H4 (cell line): ENCODE measurements at places on chromosomes 6 and 20. TPM values are rescaled to one million over a fixed set of nuclear protein-coding genes. Genes with fewer than 3 reads are reported as not detected.

DNA sequence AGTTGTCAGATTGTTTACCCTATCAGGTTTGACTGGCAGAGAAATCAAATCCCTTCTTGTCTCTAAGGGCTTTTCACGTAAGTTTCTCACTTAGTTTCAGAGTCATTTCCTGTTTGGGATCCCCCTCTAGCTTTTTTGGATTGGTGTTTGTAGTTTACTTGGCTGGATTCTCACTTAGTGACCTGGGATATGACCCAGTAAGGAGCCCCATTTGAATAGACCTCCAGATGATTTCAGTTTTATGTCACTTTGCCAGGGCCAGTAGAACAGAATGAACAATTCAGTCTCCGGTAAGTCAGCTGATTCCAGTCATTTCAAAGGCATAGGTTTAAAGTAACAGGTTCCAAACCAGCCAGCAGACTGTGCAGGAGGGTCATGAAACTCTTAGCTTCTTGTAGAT is 8.2 kb downstream of the FAM135A start:
- no peak for DNase-seq

- no peak for DNase-seq
These were observed 5.6 kb upstream of the FAM50B start for GRCh38 chr6:3843379-3844096.

DNA sequence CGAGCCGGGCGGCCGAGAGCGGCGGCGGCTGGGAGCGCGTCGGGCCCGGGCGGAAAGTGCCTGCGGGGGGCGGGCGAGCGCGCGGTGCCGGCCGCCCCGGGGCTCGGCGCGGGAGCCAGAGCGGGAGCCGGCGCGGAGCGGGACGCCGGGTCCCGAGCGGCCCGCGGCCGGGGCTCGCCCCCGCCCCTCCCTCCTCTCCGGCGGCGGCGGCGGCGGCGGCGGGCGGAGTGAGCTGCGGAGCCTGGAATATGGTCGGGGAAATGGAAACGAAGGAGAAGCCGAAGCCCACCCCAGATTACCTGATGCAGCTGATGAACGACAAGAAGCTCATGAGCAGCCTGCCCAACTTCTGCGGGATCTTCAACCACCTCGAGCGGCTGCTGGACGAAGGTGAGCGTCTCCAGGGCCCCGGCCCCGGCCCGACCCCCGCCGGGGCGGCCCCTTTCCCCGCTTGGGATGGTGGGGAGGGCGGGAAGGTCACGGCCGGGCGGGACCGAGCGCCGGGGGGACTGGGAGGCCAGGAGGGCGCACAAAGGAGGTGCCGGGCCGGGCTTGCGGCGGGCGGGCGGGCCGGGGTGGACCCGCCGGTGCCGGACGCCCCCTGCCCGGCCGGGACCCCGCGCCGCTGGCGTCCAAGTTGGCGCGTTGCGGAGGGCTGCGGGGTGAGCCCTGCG is 565 bp downstream of the QKI start:
- no peak for DNase-seq

GRCh38 chr6:116465246-116465645 is 4.1 kb downstream of the CALHM6 start:
- no peak for DNase-seq

DNA sequence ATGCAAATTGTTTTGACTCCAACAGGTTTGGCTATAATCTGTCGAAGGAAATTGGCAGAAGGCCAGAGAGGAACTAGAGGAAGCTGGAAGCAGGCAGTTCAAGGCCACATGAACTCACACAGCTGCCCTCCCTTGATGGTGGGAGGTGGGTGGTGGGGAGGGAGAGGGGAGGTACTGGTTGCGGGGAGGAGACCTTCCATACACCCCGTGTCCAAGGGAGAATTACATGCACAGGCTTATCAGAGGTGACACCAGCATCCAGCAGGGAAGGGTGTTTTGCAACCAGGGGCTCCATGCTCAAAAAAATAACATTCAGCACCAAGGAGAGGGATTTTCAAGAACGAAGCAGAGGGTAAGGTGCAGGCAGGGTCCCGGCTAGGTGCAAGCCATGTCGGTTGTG is 9.1 kb downstream of the PRND start:
- no peak for DNase-seq

GRCh38 chr6:133610971-133611370 is 277.9 kb upstream of the TCF21 start:
- no peak for DNase-seq

DNA sequence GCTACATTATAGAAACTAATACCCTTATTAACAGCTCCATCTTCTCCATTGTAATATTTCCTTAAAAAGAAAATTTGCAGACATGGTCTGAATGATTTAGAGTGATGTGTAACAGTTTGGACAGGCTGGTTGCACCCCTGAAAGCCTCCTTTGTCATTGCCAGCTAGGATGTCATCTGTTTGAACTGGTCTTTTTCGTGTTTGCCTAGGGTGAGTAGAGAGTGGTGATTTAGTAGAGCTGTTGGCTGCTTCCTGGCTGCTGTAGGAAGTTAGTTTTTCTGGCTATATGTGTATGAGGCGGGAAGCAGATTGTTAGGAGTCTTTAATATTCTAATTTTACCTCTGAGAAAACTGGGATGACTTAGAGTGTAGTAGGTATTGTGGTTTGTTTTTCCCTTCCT is 101.1 kb downstream of the ZFAND3 start:
- DNase-seq = no peak

GRCh38 chr6:41996997-41997396 is 53.3 kb upstream of the TAF8 start:
- no peak for DNase-seq

- DNase-seq = no peak
These were observed 393.5 kb downstream of the NKAIN2 start for GRCh38 chr6:124197148-124197547.

- DNase-seq = no peak
These were observed 183.3 kb downstream of the ARID1B start for GRCh38 chr6:156960525-156960924.

DNA sequence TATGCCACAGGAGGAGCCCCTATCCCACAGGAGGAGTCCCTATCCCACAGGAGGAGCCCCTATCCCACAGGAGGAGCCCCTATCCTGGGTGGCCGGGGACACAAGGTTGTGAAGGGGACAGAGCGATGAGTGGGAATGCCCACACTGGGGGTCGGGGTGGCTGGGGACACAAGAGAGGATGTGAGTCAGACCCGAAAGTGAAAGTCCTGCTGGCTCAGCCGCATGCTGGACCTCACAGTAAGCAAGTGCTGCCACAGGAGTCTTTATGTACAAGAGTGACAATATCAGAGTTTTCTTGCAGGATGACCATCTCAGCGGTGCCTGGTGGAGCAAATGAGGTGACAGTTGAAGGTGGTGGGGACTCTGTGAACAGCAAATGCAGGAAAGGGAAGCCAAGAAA is 93.7 kb downstream of the PSMB1 start:
- DNase-seq = no peak

GRCh38 chr6:118559659-118560058 is 11.6 kb downstream of the PLN start:
- no peak for DNase-seq

- DNase-seq = no peak
These were observed 57.8 kb upstream of the ZFAND3 start for GRCh38 chr6:37761554-37762271.

GRCh38 chr6:144335914-144336313 is 50.8 kb downstream of the UTRN start:
- DNase-seq = no peak

GRCh38 chr6:107192830-107193229 is 77.5 kb upstream of the BEND3 start:
- DNase-seq = no peak

GRCh38 chr20:20594171-20594530 is 118.3 kb downstream of the RALGAPA2 start:
- no peak for DNase-seq

DNA sequence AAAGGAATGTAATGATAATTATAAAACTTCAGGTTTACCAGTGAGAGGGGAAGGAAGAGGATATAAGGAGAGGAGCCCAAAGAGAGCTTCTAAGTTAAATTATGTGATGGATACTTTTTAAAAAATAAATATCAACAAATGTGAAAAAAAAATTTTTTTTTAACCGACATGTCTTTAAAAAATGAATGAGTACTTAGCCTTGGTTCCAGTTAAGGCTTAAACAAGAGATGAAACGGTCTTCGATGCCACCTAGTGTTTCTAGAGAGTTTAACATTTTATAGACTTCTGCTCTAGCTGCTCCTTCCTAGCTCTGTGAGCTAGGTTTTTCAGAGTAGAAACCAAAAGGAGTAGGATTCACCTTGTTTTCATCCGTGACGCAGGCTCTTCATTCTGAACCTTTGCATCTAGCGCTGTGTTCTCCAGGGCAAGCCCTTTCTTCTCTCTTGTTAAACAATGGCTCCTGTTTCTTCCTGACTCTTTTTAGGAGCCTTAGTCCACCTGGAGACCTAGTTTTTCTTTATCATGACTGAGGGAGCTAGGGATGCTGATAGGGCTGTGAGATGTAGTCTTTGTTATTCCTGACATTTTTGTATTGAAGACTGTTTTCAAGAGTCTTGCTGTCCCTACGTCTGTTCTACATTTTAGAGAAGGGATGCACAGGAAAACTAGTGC is 42.4 kb upstream of the GNRH2 start:
- peak; percentile 21 for DNase-seq

DNA sequence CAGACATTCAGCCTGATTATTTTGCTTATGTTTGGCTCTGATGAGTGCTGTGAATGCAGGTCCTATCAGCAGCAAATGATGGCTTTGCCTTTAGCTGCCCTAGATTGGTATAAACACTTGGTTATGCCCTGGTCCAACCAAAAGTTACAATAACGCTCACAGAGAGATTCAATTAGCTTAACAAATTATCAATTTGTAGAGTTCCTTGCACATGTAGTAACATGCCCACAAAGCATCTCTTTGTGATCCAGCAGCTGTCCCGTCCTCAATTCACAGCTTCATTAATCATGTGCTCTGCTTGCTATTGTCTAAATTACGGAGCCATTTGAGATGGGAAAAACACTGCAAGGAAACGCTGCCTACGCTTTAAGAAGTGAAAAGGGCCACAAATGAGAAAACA is 457.9 kb downstream of the HDGFL1 start:
- no peak for DNase-seq

- no peak for DNase-seq
These were observed 40.5 kb downstream of the FAM110A start for GRCh38 chr20:873875-874607.

DNA sequence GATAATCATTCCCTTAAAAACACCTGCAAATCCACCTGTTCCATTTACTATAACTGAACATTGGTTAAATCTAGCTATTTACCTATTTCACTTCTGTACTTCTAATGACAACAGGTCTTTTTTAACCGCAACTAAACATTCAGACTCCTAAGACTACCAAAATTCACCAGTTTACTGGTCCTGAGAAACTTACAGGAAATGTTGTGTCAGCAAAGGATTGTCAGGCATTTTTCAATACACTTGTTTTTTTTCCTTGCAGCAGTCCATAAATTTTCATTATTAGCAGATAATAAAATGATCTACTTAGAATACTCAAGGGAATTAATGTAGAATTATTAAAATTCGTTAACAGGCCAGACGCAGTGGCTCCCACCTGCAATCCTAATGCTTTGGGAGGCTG is 5.3 kb downstream of the ZUP1 start:
- DNase-seq = no peak

GRCh38 chr6:11983306-11983705 is 28.8 kb upstream of the HIVEP1 start:
- DNase-seq = no peak

- peak; percentile 29 for DNase-seq
These were observed 57.4 kb upstream of the TFAP2D start for GRCh38 chr6:50655848-50656453.

DNA sequence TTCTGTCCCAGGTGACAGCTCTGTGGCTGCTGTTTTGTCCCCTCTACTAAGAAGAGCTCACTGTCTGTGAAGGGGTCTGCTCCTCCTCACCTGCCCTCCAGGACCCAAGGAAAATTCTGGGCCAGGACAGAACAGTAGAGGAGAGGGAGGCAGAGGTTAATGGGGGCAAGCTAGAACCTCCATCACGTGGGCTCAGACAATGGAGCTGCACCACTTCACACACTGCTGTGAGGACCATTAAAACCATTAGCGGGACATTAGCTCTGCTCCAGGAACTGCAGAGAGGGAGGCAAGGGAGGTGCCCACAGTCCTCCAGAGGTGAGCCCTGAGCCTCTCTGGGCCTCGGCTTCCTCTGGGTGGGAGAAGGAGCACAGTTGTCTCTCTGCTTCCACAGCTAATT is 78.4 kb downstream of the NOL4L start:
- DNase-seq = no peak

- DNase-seq = no peak
These were observed 664.2 kb downstream of the QKI start for GRCh38 chr6:164078532-164079274.

IRF4 gene
- total RNA-seq = not detected in 2 replicates

CHRNA4 gene
- not detected in 2 replicates for total RNA-seq

ZSWIM1 gene
- 7.2 and 10.2 TPM in 2 replicates for total RNA-seq

UBE2V1 gene
- 28.9 and 81.7 TPM in 2 replicates for total RNA-seq

TGM3 gene
- total RNA-seq = not detected in 2 replicates

GTSF1L gene
- not detected in 2 replicates for total RNA-seq

PNPLA1 gene
- total RNA-seq = not detected in 2 replicates

BPIFB1 gene
- total RNA-seq = 0.56 and 0.76 TPM in 2 replicates

FILIP1 gene
- total RNA-seq = 0.31 and 0.88 TPM in 2 replicates

ITPR3 gene
- 6.6 and 9.8 TPM in 2 replicates for total RNA-seq

DNAH8 gene
- not detected in 2 replicates for total RNA-seq

OPN5 gene
- 0.17 TPM in 1 of 2 replicates, not detected in the other for total RNA-seq

GJA1 gene
- total RNA-seq = 60.4 and 79.5 TPM in 2 replicates

GPSM3 gene
- total RNA-seq = 3.2 and 3.9 TPM in 2 replicates

RCAN2 gene
- 0.43 and 1.0 TPM in 2 replicates for total RNA-seq

HRH3 gene
- not detected in 2 replicates for total RNA-seq

LY6G6F gene
- not detected in 2 replicates for total RNA-seq
